ENCODE measurements at places on chromosomes 6 and 20.

DNA sequence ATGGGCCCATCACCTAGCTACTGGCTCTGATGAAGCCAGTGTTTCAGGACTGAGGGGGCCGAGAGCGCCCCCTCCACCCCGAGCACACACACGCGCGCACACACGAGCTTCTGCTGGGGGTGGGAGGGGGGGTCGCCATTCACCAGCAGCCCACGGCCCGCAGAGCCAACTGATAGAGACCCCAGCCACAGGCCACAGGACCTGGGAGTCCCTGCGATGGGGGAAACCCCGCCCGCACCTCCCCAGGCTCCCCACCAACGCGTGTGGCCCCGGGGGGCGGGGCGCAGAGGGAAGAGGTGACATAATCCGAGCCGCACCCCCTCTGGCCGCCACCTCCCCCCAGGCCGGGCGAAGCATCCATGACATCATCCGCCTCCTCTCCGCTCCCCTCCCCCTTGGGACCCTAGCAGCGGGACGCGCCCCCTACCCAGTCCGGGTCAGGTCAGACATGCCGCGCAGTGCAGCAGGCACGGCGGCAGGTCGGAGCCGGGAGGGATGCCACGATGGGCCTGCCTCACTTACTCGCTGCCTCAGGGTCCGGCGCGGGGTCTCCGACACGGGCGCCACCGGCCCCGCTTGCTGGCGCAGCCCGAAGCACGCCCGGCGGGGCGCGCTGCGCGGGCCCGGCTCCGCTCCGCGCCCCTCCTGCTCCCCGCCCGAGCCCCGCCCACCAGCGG, at the start of gene LZTS3:
TSS of gene LZTS3 (minus strand) at position 617 of the 677 bp plus-strand sequence. CDS start 6,386 bp downstream, outside the sequence.
- peak; percentile 18 for DNase-seq

DNA sequence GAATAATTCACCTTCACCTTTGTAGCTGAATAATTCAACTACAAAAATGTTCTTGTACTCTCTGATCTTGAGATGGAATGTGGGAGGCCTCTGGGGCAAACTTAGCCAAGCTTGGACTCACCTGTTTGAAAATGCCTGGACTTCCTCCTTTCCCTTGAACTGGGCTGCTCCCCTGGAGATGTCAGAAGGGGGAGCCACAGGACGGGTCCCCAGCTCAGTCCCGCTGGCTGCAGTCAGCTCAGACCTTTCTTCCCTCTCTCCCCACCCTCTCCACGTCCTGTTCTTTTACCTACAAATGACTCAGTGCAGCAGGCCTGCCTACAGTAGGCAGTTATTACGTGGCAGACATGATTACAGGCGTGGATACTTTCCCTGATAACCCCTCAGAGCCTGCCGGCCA, 131.5 kb upstream of the RALGAPA2 start:
- DNase-seq = no peak

DNA sequence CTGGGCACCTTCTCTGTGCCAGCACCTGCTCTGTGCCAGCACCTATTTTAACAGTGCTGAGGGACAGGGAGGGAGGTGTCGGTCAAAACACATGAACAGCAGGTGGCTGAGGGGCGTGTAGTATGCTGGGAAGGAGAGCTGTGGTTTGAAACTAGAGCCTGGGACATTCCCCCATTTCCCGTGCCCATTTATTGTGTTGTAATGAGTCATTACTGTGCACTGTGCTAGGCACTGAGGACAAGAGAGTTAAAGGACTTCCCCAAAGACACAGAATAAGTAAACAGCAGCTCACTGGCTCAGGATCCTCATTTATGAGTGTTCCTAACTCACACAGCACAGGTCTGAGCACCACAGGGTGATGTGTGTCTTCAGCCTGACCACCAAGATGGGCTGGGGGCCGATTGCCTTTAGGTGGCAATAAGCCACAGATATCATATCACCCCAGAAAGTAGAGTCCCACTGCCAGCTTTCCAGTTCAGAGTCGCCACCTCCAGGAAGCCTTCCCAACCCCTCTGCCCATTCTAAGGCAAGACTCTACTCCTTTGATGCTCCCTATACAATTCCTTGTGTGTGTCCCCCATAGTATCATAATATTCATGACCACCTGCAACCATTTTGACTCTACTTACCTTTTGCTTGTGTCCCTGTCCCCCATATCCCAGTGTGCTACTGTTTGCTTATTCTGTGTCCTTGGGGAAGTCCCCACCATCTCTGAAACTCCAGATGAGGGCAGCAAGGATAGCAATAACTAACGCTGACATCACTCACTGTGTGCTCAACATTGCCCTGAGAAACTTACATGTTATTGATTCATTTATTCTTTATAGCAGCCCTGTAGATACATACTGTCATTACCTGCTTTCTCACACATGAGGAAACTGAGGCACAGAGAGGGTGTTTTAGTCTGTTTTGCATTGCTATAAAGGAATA, 87.3 kb downstream of the TOX2 start:
- no peak for DNase-seq

DNA sequence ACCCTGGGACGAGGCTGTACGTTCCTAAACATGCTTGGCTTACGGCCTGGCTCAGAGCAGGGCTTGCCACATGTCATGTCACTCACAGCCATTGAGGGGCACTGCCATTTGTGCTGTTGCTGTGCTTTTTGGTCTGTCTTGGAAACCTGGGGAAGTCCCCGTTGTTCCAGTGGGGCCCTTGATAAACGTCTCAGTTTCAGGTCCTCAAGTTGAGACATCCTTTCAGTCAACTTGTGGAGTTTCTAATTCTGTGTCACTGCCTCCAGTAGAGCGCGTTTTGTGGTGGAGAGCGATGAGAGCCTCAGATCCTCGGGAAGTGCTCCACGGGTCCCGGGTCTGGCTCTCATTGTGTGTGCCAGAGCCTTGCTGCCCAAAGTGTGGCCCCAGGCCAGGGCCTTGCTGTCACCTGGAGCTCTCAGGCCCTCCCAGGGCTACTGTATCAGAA, 43.0 kb upstream of the CCR6 start:
- no peak for DNase-seq

DNA sequence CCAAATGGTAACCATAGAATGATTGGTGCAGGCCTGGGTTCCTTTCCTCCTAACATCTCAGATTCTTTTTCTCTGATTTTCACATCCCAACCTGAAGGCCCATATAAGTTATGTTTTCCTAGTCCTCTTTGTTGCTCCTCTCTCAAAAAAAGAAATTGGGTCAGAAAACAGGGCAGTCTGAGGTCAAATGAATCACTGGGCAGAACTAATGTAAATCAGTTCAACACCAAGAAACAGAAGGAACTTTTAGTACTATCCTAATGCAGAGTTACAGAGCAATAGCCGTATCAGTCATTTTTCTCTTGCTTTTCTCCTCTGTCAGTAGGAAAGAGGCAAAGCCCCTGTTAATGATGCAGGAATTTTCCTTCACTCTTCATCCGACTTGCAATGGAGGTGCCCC, 11.0 kb upstream of the TPD52L1 start:
- DNase-seq = peak; percentile 33

- no peak for DNase-seq
Measured at GRCh38 chr20:51404297-51405060, 138.0 kb downstream of the NFATC2 start.

DNA sequence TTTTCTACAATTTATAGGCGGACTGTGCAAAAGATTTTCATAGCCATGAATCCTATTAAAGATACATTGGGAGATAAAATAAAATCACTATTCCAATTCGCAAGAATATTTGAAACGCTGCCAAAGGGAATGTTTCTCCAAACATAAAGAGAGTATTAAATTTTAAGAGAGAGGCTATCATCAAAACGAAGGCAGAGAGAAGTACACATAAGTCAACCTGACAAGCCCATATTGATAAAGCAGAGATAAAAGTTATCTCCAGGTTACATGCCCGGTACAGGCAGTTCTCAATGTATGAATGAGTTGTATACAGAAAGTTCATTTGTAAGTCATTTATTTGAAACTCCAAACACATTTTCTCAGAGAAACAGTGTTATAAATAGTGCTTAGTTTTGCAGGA, 193.1 kb downstream of the ATXN1 start:
- DNase-seq = no peak

DNA sequence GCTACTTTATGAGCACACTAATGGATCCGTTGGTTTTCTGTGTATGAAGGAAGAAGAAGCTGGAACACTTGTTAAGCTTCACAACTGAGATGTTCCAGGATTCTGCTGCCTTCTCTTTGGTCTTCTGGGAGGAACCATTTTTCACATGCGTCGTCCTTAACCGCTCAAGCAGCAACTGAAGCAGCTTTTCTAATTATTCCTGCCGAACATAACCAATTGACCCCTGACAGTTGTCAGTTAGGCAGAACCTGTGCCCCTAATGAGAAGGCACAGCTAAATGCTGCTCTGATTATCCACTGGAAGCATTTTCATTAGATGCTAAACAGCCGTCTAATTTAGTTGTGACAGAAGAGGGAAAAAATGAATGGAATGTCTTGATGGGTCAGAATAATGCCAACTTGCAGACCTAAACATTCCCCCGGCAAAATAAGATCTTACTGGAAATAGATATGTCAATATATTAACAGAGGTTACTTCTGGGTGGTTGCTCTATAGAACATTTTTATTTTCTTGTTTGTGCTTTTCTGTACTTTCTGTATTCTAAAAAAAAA, 85.0 kb upstream of the SMLR1 start:
- no peak for DNase-seq

DNA sequence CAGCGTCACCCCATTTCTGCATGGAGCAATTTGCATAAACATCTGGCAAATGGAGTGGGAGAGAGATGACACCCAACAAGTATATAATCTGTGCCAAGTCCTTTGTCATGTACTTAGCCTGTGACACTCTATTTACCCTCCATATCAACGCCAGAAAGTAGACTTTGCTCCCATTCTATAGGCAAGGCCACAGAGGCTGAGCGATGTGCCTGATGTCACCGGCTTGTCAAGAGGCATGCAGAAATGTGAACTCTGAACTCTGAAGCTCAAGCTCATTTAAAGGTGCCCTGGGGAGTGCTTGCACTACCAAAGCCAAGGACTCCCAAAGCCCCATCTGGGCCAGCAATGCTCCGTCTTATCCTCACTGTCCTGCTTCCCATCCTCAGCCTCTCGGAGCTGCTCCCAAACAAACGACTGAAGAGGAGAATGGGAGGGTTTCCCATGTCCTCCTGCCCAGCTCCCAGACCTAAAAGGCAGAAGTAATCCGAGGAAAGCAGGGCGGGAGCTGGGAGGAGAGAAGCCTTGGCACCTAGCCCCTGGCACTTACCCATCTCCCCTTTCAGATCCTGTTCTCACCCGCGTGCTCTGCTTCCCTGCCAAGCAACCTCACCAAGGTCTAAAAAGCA, 9.2 kb downstream of the CPNE5 start:
- no peak for DNase-seq

DNA sequence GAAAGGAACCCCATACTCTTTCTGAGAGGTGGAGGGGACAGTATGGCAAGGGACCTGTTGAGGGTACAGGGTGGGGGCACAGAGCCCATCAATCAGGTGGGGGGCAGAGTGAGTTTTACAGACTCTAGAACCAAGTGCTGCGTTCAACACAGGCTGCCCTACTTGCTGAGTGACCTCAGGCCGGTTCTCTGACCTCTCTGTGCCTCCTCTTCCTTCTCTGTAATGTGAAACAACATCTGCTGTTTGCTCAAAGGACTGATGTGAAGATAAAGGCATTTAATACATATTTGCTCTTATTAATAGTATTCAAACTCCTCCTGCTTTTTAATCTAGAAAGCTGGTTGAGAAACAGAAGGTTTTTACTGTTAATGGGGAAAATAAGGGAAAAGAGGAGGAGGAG, 25.9 kb upstream of the APMAP start:
- DNase-seq = no peak

DNA sequence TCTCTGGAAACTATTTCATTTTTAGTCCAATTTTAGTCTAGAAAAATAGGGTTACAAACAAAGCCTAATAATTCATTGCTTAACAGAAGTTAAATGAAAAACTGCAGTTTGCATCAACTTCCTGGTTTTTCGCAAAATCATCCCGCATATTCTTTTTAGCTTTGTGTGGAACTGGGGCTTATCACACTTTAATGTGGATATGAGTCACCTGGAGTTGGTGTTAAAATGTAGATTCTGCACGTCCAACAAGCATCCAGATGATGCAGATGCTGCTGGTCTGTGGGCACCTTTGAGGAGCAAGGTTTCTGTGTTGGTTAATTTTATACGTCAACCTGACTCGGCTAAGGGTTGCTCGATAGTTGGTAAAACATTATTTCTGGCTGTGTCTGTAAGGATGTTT, 126.1 kb downstream of the PLCB4 start:
- DNase-seq = no peak

- no peak for DNase-seq
Measured at GRCh38 chr6:69303382-69303781, 493.4 kb downstream of the LMBRD1 start.

DNA sequence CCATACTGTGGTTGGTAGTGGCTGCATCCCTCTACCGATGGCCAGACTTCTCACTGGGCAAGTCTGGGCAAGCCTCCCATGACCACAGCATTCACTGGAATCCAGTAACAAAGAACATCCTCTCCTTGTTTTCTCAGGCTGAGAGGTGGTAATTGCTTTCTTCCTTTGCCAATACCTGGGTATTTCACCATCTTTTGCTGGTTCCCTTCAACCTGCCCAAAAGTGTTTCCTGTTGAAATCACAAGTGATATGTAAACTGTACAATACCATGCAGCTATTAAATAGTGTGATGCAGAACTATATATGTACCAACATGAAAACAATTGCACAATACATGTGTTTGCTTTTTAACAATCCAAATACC, at the start of gene PTCHD4:
TSS of gene PTCHD4 (minus strand) at position 55 of the 364 bp plus-strand sequence. CDS start 42,240 bp downstream, outside the sequence.
- peak; percentile 38 for DNase-seq

- no peak for DNase-seq
Measured at GRCh38 chr20:16351415-16351814, 221.8 kb downstream of the KIF16B start.

GRCh38 chr20:15026759-15027158, 689.3 kb upstream of the FLRT3 start:
- no peak for DNase-seq

DNA sequence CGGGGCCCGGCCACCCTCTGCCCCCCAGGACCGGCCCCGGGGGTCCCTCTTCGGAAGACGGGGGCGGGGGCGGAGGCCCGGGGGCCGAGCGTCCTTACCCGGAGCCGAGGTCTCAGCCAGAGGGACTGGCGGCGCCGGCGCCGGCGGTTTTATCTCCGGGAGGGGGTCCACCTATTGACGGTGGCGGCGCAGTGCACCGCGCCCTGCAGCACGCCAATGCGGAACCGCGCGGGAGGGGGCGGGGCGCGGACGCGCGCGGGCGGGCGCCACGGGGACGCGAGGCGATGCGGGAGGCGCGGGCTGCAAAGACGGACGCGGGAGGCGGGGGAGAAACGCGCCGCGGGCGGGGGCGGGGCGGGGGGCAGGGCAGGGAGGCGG, at the start of gene EEF1A2:
TSS of gene EEF1A2 (minus strand) at position 124 of the 378 bp plus-strand sequence. CDS start 1,320 bp downstream, outside the sequence.
- no peak for DNase-seq

DNA sequence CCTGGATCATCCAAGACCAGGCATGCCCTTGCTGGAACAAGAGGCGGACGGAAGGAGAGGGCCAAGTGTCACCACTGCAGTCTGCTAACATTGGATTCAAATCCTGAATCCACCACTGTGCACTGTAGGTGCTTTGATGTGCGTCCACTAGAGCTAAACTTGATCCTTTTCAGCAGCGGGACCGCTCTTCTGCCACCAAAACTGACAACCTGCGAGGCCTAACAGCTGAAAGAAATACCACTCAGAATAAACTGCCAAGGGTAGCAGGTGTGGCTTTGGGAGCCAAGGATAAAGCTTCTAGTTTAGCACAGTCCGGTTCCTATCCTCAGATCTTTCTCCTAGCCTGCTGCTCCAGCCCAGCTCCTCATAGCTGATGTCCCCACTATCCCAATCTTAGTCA, 108.0 kb downstream of the ATXN1 start:
- no peak for DNase-seq

- no peak for DNase-seq
Measured at GRCh38 chr20:54103762-54104600, 33.6 kb upstream of the BCAS1 start.

GRCh38 chr20:38224531-38224930, 36.0 kb downstream of the KIAA1755 start:
- DNase-seq = no peak

All from stromal cell of bone marrow (primary cell).